ENCODE measurements at places on chromosomes 12 and 14.

GRCh38 chr12:96335270-96335669 lies 65.0 kb downstream of the CDK17 start:
- no peak for DNase-seq

DNA sequence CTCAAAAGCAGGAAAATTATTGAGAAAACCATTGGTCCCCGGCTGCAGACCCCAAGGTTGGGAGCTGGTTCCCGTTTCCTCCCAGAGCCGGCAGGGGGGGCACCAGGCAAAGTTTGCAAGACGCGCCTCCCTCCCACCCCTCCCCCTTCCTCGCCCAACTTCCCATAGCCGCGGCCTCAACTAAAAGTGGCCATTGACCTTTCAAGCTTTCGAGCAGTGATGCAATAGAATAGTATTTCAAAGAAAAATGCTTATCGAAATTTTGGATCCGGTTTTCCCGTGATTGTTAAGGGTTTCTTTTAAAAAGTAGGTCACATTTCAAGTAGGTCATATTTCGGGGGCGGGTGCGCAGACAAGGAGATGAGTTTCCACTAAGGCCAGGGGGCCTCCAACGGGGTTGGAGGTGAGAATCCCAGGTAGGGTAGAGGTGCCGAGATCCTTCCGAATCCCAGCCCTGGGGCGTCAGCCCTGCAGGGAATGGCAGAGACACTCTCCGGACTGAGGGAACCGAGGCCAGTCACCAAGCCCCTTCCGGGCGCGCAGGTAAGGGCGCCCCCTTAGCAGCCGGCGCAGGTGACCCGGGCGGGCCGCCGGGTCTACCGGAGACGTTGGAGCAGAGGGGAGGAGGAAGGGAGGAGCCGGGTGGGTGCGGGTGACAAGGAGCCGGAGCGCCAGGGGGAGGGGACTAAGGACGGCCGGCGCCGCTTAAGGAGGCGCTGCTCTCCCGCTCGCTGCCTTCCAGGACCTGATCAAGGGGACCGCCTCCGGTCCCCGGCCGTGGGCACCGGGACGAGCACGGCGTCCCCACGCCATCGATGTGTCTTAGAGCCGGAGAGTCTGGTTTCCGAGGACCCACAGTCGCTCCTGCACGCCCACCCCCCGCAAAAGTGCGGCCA lies 2.6 kb upstream of the SOCS2 start:
- DNase-seq, result peak; percentile 88

DNA sequence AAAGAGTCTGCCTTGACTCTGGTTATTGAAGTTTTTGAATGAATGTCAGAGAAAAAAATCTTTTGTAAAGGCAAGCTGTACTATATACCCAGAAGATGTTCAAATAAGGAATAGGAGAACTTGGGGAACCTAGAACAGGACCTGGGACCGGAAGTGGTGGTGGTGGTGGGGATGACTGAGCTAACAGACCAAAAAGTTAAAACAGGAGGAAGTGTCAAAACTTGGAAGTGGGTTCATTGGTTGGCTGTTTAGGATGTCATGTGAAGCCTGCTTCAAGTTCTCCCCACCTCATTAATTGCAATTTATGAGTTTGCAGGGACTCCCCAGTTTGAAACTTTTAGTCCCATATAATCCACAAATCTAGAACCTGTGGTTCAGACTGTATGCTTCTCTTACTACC lies 26.2 kb downstream of the PLXNC1 start:
- no peak for DNase-seq

DNA sequence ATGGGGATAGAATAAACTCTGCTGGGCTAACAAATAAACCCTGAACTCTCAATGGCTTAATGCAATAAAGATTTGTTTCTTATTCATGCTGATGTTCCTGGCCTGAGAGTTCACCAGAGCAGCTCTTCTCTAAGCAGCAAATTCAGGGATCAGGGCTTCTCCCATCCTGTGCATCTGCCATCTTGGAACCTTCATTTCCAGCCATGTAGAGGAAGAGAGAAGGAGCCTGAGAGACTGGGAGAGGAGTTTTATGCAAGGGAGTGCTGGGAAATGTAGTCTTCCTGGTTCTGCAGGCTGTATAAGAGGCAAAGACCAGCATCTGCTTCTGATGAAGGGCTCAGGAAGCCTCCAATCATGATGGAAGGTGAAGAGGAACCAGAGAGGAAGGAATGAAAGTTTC lies 20.6 kb upstream of the APOLD1 start:
- DNase-seq, result no peak

DNA sequence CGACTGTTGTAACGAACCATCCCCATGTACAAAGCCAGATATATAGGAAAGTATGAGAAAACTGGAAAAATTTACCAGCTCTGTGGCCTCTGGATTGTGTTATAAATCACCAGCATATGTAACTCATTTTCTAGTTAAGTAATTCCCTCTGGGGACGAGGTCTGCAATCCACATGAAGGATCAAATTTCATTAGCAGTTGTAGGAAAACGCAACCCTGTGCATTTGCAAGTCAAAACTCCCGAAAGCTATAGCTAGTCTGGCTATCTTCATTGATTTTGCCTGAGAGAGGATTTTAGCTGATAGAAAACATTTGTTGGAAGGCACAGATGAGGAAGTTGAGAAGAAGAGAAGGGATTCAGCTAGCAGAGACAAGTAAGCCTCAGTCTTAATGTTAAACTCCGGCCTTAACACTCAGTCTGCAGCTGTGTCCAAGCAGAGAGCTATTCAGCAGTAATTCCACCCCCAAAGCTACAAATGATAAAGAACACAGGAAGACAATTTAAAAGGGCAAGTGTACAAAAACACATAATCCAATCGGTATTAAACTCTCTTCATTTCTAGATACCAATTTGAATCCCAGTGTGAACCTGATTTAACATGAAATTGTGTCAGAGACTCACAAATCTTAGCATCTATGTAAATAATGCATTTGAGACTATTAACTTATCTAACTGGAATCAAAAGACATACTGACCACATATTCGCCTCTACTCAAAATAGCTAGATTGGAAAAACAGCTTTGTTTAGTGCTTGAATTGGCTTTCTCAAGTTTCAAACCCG lies 54.2 kb upstream of the CERS5 start:
- peak; percentile 82 for DNase-seq

DNA sequence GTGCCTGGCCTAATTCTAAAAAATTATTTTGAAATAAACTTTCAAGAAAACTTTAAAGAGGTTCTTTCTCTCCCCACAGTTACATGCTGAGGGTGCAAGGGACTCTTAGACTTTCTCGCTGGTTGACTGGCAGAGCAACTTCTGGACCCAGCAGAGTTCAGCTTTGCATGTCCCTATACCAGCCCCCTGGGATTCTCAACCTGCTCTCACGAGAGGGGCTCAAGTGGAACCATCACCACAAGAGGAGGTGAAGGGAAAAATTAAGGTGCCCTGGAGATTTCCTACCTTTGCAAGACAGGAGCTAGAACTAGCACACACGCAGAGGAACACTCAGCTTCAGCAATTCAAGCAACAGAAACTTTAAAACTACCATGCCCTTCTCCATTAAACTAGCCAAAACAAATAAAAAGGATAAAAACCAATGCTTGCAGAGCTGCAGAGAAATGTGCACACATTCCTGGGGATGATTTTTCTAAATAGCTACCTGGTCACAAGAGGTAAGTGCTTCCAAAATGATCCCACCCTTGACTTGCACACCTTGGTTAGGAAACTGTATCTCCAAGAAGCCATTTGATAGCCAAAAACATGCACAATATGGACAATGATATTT lies 2.5 kb downstream of the HVCN1 start:
- DNase-seq, result no peak

Data from EL (cell line).